NCI-H460 (cell line): ENCODE measurements at places on chromosomes 7 and 10.

DNA sequence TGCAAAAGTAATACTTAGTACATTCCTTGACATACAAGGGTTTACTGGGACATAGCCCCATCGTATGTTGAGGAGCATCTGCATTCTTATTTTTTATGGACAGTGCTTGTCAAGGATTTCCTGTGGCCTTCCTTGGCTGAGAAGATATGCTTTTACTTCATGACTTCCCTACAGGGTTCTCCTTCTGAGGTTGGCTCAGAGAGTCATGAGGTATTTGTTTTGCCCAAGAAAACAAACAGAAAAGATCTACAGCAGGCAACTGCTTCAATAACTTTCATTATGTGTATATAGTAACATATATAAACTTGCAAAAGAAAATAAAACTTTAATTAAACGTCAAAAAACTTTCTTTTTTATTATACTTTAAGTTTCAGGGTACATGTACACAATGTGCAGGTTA is 577.2 kb upstream of the SEMA3D start:
- no peak for DNase-seq

- DNase-seq: peak; percentile 67
These were observed 26.9 kb downstream of the ASAH2 start for GRCh38 chr10:50224330-50224952.

DNA sequence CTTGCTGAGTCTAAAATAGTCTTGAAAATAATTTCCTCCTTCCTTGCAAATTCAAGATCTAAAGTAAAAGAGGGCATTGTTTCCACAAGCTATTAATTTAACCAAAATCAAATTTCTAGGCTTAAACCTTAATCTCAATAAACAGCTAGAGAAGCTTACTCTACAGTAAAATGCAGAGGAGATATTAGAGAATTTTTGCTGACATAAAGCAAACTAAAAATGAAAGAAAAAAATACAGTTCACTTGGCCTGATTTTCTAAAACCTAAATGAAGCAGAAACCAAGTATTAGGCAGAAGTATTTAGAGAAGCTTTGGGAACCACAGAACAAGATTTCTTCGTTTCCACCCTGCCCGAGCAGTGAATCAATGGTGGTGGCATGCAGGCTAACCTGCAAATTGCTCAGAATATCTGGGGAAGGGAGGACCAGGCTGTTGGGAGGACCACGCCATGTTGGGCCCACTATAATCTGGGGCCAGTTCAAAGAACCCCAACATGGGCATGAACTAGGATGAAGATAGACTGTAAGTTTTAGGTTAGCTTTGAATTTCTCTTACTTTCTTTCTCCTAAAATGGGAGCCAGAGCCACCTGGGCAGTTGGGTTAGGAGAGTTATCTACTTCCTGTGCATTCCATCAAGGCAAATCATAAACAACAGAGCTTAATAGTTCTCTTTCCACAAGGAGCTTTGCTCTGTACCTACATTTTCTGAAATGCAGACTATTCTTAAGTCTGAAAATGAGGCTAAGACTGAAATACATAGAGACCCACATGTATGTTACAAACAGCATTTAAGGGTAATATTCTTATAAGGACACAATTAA is 4.1 kb downstream of the LAMB1 start:
- no peak for DNase-seq

GRCh38 chr10:128525936-128526335 is 399.7 kb upstream of the MKI67 start:
- no peak for DNase-seq

DNA sequence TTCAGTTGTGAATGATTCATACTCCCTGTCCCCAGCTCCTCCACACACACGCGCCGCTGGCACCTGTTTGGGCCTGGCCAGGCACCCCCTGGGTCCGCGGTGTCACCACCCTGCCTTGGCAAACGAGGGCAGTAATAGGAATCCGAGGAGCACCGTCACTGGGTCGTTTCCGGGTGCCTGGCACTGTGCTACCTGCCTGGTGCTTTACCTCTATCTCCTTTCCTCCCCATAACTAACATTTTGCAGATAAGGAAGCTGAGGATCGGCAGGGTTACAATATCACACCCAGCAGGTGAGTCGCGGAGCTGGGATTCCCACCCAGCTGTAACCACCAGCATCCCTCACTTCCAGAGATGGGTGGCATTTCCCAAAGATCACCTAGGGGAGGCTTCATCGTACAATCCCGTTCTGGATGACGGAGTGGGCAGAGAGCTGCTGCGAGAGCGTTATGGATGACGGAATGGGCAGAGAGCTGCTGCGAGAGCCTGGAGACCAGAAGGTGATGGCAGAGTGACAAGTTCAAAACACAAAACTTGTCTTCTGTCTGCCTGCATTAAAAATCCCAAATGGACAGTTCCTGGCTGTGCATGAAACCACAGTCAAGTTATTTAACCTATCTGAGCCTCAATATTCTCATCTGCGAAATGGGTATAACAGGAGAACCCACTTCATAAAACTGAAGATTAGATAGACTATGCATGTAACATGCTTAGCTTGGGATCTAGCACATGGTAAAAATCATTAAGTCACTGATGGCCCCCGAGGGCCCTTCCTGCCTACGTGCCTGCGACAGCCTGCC is 1.1 kb upstream of the HSPA12A start:
- no peak for DNase-seq

DNA sequence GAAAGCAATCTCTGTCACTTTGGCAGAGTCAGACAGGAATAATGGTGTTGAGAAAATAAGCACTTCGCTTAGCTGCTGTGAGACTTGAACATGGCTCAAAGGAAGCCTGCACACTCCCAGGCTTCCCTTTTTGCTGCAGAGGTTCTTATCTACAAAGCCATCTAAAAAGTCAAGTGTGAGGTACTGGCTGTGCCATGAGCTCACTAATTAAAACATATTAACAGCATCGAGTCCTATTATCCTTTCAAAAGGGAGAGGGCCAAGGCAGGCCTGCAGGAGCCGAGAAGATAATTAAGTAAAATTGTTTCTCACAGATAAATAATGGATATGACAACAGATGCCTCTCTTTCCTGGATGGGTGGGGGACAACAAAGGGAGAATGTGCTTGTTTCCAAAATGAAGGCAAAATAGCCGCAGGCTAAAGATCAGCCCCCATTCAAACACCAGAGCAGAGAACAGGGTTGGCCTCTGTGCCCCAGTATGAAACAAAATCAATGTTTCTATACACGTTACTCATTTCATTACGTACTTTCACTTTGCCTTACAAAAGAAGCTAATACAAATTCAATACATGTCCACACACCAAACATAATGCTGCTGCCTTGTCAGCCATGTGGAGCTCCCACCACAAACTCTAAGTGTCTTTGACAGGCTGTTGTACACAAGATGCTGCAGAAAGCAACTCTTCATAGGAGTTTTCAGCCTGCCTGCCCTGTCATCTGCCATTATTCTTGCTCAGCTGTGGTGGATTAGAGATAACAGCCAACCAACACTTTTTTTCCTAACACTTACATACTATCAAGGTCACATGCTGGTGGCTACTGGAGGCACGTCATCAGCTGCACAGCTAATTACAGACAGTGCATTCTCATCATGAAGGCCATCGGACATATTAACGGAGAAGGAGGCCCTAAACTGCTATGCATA is 55.3 kb downstream of the ELAPOR2 start:
- no peak for DNase-seq

DNA sequence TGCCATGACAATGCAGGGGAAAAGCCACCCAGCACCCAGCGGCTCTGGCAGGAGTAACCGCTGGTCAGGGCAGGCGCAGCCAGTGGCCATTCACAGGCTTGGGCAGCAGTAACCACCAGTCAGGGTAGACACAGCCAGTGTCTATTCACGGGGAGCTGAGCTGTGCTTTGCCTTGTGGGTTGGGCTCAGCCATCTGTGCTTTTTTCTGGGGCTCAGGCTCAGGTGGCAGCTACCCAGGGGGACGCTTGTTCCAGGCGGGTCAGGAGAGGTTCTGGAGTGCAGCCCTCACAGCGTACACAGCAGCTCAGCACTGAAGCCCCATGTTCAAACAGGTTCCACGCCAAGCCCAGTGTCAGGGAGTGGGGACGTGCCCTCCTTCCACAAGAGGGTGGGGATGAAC is 28.5 kb downstream of the FOXL3 start:
- no peak for DNase-seq

- DNase-seq: no peak
These were observed 540.3 kb upstream of the GALNT17 start for GRCh38 chr7:70591643-70592042.

DNA sequence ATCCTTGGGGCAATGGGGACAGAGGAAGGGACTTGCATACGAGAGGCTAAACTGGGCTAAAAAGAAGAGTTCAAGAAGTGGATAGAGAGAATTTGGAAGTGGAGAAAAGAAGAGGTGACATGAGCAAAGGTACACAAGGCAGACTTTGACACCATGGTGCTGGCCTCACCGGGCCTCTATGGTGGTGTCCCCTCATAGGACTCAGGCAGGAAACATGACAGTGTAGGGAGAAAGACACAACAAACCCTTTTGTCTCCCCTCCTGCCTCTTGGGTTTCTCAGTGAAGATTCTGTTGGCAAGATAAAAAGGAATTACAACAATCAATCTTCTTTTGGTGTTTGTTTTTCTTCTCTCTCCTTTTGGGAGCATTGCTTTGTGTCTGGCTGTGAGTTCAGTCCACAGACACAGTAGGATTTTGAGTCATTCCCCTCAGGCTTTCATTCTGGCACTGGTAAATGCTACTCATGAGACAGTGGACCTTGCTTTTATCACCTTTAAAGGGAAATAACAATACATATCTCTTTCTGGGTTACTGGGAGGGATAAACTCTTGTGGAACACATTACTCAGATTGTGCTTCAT is 827.7 kb downstream of the TNS3 start:
- DNase-seq: no peak

GRCh38 chr7:36986948-36987724 is 262.8 kb upstream of the AOAH start:
- DNase-seq: peak; percentile 47

- no peak for DNase-seq
These were observed 33.0 kb downstream of the WDR37 start for GRCh38 chr10:1089017-1089689.

GRCh38 chr10:75418293-75418692 is 13.1 kb upstream of the LRMDA start:
- no peak for DNase-seq

GRCh38 chr7:15675379-15675778 is 11.1 kb downstream of the MEOX2 start:
- no peak for DNase-seq

- no peak for DNase-seq
These were observed 69.6 kb downstream of the AKAP9 start for GRCh38 chr7:92010215-92010614.

- no peak for DNase-seq
These were observed 60.3 kb downstream of the RASGEF1A start for GRCh38 chr10:43206391-43207235.

DNA sequence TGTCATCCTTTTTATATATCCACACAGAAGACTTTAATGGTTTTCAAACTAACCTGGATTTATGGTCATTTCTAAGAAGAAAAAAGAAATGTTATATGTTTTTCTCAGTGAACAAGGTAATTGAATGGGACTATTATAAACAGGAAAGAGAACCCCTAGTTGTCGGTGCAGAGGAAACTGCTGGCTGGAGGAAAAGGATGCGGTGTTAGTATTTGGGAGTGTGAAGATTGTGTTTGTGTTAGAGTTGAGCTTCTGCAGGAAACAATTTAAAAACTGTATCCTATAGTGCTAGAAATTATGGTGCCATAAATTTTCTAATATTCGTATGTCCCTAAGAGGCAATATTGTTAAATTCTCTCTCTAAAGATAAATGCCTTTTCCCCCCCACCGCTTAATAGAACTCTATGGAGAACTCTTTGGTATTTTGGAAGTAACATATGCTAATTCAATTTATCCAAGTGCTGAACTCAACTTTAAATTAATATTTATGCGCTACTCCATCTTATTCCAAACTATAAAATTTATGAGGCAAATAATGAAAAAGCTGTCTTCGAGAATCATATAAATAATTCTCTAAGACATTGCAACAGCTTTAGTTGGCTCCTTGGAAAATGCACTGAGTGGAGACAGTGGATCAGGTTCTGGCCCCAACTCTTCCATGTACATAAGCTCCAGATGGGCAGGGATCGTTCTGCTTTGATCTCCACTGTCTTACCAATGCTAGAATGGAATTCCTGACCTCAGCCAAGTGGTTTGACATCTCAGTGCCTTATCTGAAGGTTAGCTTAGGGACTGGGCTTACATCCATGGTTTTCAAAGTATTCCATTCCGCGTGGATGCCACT is 5.6 kb downstream of the BZW2 start:
- no peak for DNase-seq

- peak; percentile 77 for DNase-seq
These were observed 140.5 kb downstream of the PRKAG2 start for GRCh38 chr7:151736403-151736909.

GRCh38 chr7:79681454-79681853 is 228.0 kb upstream of the MAGI2 start:
- DNase-seq: no peak

- DNase-seq: no peak
These were observed 28.7 kb upstream of the TNS3 start for GRCh38 chr7:47610506-47611044.

- no peak for DNase-seq
These were observed 69.3 kb downstream of the FOXL3 start for GRCh38 chr7:359226-359765.

DNA sequence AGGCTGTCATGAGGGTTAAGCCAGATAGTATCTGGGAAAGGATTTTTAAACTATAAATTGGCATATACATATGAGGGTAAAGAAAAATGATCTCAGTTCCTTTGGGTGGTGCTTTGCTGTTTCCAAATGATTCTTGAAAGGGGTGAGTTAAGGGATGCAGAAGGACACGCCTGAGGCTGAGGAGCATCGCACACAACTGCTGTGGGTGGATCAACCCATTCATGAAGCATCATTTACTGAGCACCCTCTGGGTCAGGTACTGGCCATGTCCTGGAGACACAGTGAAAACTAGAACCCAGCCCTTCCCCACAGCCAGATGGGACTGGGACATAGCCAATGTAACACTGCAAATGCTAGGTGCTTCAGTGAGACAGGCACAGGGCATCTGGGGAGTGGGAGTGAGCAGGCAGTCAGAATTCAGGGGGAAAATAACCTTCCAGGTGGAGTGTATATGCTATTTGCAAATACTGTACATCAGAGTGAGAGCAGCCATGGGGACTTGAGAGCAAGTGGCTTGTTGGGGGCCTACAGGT is 112.1 kb downstream of the WDFY4 start:
- no peak for DNase-seq

- DNase-seq: no peak
These were observed 106.6 kb downstream of the CDK6 start for GRCh38 chr7:92729751-92730150.

DNA sequence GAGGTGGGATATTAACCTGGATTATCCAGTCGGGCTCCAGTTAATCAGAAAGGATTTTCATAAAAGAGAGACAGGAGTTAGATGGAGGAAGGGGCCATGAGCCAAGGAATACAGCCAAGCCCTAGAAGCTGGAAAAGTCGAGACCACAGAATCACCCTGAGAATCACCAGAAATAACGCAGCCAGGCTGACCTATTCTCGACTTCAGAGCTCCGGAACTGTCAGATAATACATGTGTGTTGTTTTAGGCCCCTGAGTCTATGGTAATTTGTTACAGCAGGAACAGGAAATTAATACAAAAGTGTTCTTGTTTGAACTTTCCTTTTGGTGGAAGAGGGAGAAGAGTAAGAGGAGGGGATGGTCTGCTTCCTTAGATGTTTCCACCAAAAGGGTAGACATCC is 208.1 kb downstream of the JCAD start:
- no peak for DNase-seq
